ENCODE measurements at places on chromosomes 16 and 17.
A peak's percentile ranks its signal among the peaks of the same experiment; 100 is the strongest.

DNA sequence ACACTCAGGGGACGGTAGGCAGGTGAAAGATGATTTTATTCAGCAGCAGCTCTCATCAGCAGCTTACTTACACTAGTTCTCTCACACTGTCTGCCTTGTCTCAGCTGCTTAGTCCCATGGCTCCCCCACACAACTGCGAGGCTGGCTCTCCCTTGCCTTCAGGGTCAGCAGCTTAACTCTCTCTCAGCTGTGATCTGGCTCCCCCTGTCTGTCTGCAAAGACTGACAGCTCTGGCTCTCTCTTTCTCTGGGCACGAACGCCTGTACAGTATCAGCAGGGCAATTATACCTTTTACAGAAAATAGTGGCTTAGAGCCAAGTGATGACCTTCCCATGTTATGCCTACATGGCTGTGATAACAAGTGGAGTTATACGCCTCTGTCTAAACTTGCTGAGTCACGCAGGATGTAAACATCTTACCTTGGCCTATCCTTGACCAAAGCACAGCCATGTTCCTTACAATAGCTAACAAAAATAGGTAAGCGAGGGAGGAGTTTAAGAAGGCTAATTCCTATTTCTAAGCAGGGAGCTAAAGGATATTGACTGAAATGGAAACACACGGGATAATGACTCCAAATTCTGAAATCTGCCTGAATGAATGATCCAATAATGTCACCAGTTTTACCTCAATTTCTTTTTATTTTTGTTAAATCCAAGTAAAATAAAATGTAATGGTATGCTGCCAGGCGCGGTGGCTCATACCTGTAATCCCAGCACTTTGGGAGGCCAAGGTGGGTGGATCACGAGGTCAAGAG lies 1.1 kb upstream of the NDUFAB1 start:
- DNase-seq: no peak

- DNase-seq: peak; percentile 45
Measured at GRCh38 chr17:71085238-71086033, 916.1 kb downstream of the KCNJ2 start.

GRCh38 chr16:86963600-86964575 lies 353.3 kb downstream of the C16orf95 start:
- DNase-seq: no peak

DNA sequence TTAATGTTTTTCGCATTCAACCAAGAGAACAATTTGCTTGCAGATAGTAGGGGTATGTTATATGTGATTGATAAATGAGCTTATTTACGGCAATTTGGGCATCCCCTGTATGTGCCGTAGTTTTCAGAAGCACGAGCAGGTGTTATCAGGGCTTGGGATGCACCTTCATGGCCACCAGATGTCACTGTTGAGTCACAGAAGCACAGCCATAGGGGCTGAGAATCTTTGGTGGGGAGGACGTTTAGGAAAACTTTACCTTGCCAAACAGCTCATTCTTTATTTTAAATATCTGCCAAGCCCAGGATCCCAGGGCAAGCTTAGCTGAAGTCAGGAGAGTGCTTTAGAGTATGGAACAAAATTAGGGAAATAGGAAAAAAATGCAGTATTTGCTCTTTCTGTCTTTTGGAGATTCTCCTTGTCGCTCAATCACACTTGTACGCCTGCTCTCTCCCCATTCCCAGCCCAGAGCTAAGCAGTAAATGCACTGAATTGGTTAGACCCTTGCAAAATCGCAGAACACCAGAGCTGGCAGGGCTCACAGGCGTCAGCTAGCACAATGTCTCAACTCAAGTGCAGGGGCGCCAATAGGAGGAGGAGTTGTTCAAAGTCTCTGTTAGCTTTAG lies 93.6 kb upstream of the MPHOSPH6 start:
- DNase-seq: peak; percentile 3

GRCh38 chr17:67421869-67422273 lies 44.8 kb downstream of the PITPNC1 start:
- DNase-seq: peak; percentile 23

GRCh38 chr17:48641541-48642058 lies 15.4 kb upstream of the HOXB9 start:
- DNase-seq: no peak

- no peak for DNase-seq
Measured at GRCh38 chr17:78127239-78127887, 1.2 kb downstream of the TMC6 start.

DNA sequence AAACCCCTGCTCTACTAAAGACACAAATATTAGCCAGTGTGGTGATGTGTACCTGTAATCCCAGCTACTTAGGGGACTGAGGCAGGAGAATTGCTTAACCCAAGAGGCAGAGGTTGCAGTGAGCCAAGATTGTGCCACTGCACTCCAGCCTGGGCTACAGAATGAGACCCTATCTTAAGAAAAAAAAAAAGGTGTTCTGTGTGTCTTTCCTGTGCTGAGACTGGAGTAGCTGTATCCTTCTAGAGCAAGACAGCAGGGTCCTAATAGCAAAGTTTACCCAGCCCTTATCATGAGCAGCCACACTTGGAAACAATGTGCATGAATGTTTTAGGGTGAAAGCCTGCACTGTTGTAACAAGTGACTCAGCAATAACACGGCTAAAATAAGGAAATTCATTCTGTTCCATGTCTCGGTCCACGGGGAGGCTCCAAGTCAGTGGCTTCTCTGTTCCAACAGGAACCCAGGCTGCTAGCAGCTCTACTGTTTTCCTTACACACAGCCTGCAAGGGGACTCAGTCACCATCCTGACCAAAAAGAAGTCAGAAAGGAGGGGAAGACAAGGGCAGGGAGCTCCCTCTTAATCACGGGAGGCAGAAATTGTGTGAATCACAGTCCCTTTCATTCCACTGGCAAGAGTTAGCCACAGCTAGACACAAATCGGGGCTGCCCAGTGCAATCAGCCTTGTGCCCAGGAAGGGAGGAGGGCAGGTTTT lies 7.1 kb upstream of the SLC5A11 start:
- DNase-seq: no peak

- DNase-seq: no peak
Measured at GRCh38 chr17:74953134-74953687, 17.5 kb downstream of the OTOP3 start.

- DNase-seq: no peak
Measured at GRCh38 chr17:50916026-50916707, 50.0 kb upstream of the TOB1 start.

- DNase-seq: no peak
Measured at GRCh38 chr16:1731603-1732002, 25.6 kb downstream of the MAPK8IP3 start.

DNA sequence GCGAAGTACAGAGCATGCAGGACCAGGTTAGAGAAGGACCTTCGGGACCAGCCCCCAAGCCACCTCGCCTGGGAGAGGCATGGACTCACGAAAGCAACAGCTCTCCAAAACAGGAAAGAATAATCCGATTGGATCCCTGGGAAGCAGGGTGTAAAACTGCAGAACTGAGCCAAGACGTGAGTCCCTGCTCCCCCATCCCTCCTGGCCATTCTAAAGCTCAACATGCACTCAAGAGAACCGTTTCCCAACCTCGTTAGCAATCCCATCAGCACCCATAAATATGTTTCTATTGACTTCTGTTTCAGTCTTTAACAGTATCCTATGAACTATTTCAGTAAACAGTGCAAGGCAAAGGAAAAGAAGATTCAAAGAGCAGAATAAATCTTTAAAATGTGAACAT lies 167.0 kb downstream of the COPRS start:
- DNase-seq: no peak

GRCh38 chr16:55915096-55915827 lies 40.1 kb upstream of the CES5A start:
- no peak for DNase-seq

- DNase-seq: no peak
Measured at GRCh38 chr17:79189305-79189704, 114.7 kb downstream of the ENGASE start.

DNA sequence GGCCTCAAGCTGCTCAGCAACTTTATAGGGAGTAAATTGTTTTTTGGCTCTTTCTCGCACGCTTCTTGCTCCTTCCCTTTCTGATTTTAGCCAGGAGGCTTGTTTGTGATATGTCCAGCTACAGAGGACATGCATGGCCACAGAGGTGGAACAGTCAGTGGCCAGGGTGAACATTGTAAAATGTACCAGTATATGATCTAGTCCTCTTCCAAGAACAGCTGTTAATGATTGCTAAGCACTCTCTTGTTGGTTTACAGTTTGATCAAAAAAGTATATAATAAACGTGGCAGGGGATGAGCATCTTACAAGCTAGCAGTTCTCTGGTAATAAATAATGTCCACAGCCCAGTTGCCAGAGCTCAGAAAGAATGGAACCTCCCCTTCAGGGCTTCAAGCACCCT lies 461.7 kb upstream of the DYNLRB2 start:
- no peak for DNase-seq

DNA sequence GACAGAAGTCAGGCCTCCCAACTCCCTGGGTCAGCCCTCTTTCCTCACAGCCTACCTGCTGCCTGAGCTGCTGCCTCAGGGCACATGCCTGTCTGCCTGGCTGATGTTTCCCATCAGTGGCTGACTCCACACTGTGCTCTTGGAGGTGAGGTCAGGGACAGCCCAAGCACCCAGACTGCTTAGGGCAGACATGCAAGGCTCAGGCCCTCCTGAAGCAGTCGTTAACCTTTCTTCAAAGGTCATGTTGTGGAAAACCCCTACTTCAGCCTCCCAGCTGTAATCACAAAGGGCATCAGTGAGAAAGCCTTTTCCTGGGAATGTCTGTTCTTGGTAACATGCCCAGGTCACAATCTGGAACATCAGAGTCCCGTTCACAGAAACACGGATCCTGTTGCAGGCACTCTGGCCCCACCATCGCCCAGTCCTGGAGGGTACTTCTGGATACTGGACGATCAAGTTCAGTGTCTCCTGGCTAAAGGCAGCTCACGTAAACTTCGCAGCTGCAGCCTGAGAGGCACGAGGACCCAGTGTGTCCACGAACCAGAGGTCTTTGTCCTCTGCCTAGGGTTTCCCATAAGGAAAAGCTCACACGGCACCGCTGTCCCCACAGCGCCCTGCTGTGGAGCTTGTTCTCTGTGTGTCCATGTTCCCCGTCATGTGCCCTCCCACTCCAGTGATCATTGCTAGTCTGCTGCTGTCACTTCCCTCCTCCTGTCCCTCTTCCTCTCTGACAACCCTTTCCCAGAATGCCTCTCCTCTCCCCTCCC lies 54.9 kb downstream of the GNAO1 start:
- DNase-seq: peak; percentile 43

DNA sequence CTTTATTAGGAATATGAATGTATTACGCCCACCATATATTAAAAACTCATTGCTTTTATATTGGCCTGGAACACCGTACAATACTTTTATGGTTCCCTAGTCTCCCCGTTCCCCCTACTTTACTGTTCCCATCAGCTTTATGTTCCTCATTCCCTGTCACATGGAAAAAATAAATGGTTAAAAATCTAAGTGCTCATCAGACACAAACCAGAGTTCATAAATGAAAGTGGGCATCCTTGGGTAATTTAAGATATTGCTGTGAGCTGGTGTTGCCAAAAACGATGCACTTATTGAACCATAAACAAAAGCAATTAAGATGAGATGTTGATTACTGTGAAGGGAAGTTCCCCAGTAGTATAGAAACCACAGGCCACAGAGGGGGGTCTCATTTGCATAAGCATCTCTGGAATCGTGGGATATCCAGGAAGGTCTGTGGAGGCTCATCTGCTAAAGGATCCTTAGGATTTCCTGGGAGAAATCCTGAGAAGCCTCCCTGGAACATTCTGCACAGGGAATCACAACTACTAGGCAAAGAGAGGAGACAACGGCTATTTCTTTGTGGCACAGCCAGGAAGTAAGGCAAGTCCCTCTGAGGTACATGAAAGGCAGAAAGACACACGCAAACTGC lies 591.4 kb upstream of the CDH11 start:
- no peak for DNase-seq

DNA sequence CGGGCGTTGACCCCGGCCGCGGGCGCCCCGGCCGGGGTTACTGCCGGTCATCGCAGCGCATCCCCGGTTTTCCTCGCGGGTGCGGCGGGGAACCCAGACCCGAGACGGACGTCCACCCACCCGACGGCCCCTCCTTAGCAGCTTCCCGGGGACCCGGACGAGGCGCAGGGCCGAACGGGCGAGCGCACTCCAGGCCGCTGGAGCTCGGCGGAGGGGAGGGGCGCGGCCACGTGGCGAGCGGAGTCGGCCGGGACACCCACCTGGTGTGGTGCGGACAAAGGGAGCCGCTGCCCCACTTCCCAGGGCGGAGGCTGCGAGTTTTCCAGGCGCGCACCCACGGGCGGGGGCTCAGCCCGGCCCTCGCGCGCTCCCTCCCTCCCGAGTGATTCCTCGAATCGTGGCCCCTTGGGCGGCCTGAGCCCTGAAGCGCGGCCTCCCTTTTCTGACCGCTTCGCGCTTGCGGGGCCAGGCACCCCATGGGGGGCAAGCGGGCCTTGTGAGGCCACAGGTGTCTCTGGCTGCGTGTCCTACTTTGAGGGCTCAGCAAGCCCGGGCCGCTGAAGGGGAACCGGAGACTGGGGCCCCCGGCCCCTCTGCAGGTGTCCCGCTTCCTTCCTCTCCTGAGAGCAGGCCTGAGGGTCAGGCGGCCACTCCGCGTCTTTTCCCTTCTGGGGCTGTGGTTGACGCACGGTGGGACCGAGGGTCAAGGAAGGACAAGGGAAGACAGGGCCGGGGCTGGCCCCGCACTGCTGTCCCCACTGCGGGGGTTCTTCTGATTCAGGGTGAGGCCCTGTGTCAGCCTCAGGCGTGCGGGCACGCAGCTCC lies 1.1 kb upstream of the FASN start:
- no peak for DNase-seq

DNA sequence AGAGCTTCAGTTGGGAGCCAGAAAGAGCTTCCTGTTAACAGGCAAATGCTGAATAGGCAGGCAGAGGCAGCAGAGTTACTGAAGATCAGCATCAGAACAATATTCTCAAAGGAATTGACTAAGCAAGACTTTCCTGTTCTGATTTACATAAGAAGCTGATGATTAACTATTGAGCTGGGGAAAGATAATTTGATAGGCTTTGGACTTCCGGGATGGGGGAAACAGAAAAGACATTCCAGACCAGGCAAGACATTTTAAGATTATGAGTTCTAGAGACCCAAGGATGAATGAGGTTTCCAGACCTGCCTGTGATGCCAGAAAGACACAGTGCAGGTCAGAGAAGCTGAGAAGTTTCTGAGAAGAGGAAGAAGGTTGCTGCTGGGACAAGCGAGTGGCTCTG lies at the start of gene CES5A:
Gene CES5A (minus strand): TSS at position 101 of the 400 bp plus-strand sequence. CDS start 152 bp downstream, outside the sequence.
- DNase-seq: no peak

GRCh38 chr16:49912721-49913120 lies 56.8 kb upstream of the ZNF423 start:
- DNase-seq: no peak

DNA sequence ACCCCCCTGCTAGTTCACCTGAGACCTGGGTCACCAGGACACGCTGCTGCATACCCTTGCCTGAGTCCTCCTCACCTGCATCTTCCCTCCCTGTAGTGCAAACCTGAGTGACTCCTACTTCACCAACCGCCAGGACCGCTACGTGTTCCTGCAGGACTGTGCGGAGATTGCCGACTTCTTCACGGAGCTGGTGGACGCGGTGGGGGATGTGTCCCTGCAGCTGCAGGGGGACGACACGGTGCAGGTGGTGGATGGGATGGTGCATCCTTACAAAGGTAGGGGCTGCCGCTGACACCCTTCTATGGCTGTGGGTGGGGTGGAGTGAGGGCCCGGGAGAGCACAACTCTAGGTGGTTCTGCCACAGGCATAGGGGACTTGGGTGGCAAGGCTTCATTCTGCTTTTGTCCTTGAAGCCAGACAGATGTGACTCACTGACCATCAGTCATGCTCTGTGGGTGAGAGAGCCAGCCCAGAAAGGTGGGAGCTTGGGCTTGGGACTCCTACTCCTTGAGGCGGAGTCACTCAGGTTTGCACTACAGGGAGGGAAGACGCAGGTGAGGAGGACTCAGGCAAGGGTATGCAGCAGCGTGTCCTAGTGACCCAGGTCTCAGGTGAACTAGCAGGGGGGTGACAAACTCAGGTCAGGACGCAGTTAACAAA lies 22.3 kb downstream of the PGS1 start:
- DNase-seq: no peak

GRCh38 chr17:10169290-10169689 lies 29.1 kb downstream of the GAS7 start:
- no peak for DNase-seq
